ENCODE measurements at places on chromosomes 2 and 18.
A peak's percentile ranks its signal among the peaks of the same experiment; 100 is the strongest.

- no peak for DNase-seq
Measured at GRCh38 chr2:59655809-59656208, 897.6 kb downstream of the BCL11A start.

DNA sequence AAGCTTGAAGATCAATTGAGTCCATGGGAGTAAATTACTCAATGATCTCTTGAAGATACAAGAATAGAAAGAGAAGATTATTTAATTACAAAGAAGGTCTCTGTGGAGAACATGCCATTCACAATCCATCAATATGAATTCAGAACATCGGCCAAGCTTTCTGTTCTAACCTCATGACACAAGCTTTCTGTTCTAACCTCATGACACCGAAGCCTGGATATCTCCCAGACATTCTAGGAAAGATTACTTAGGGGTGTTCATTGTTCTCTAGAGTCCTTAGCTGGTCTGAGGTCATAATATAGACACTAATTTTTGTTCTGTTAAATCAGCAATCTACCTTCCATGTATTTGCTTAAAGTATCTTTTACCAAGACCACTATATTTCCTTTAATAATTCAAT, 95.5 kb downstream of the RDH14 start:
- DNase-seq = no peak

DNA sequence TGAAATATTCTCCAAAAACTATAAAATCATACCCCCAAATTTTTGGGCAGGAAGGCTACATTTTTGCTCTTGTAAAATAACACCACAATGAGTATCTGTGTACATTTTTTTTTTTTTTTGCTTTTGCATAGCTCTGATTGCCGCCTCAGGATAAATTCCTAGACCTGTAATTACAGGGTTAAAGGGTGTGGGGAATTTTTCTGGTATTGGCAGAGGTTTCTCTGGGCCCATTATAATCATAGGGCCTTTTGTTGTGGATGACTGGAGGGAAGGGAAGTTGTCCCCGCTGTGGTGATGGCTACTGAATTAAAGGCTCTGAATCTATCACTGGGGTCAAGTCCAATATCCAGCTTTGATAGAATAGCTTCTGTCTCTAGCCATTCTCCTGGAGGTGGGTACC, 26.6 kb downstream of the CCDC195 start:
- DNase-seq = no peak

DNA sequence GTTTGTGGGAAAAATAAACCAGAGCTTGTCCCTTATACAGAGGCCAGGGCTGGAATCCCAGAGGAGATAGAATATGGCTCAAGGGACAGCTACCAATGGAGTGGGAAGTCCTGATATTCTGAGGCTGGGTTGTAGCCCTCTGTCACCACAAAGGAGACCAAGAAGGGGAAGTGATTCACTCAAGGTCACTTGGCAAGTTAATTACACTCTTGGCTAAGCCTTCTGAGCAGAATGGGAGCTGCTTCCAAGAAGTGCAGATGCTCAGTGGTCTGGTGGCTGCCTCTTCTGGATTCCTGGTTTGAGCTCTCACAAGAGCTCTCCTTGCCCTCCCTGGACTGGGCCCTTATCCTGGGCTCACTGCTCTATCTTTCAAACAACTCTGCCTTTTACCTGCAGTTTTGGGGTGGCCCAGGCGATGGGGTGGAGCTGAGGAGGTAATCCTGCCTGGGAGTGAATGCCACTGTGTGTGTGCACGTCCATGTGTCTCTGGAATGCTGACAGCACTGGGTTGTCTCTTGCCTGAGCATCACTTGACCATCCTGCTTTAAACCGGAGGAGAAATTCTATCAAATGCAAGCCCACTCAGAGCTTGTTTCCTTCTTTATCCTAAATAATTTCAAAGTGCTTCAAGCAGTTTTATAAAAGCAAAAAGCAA, 168.2 kb downstream of the KCNS3 start:
- DNase-seq = peak; percentile 14

DNA sequence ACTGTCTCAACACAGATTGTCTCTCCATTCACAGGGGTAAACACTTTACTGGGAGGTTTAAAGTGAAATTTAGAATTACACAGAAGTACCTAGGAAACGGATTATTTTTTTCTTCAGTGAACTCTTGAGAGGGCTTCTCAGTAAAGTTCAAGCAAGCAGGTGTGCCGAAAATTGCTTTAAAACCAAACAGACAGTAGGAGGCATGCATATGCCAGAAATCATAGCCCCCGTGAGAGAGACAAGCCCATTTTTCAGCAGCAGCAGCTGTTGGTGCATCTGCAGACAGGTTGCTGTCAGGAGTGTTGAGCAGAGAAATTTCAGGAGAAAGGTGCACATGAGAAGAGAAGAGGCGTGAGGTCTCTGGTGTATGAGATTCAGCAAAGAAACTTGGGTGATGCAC, 2115.5 kb upstream of the CELF4 start:
- DNase-seq = no peak

- DNase-seq = peak; percentile 17
Measured at GRCh38 chr18:35732636-35733035, 151.1 kb downstream of the GALNT1 start.
